ENCODE measurements at places on chromosomes 2 and 18.

GRCh38 chr2:141381946-141382345 is 748.9 kb downstream of the LRP1B start:
- DNase-seq, result no peak

GRCh38 chr2:173571887-173572680 is 217.4 kb downstream of the CDCA7 start:
- no peak for DNase-seq

DNA sequence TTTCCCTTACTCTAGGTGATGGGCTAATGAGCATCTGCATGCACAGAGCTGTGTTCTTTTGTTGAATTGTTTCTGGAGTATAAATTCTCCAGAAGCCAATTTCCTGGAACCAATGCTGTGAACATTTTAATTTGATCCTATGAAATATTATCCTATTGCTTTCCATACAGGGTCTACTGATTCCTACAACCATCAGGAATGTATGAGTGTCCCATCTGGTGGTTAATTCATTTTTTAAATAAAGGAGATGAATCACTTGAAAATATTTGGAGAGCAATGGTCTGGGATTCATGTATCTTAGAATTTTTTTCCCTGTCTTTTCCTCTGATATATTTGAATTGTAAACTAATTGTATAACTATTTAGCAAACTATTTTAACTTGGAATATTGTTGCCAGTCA is 14.0 kb downstream of the KIF5C start:
- no peak for DNase-seq

- no peak for DNase-seq
Observed at GRCh38 chr18:50896093-50896492, 17.2 kb downstream of the ME2 start.

- DNase-seq, result no peak
Observed at GRCh38 chr18:26757263-26758019, 108.1 kb downstream of the AQP4 start.

Measured in activated naive CD4-positive, alpha-beta T cell treated with anti-CD3 and anti-CD28 coated beads, Interleukin-2, amount 50 U/mL, for 72 hours (primary cell).